ENCODE measurements at places on chromosomes 3 and 15. TPM values are rescaled to one million over a fixed set of nuclear protein-coding genes. Genes with fewer than 3 reads are reported as not detected.

LSAMP gene
- 0.15 TPM for total RNA-seq

CHRFAM7A gene
- 2.3 TPM for total RNA-seq

SOX14 gene
- total RNA-seq, result not detected

COL6A5 gene
- not detected for total RNA-seq

DET1 gene
- total RNA-seq, result 2.3 TPM

TTC23 gene
- total RNA-seq, result 25.3 TPM
